ENCODE measurements at places on chromosomes 1 and 21.

DNA sequence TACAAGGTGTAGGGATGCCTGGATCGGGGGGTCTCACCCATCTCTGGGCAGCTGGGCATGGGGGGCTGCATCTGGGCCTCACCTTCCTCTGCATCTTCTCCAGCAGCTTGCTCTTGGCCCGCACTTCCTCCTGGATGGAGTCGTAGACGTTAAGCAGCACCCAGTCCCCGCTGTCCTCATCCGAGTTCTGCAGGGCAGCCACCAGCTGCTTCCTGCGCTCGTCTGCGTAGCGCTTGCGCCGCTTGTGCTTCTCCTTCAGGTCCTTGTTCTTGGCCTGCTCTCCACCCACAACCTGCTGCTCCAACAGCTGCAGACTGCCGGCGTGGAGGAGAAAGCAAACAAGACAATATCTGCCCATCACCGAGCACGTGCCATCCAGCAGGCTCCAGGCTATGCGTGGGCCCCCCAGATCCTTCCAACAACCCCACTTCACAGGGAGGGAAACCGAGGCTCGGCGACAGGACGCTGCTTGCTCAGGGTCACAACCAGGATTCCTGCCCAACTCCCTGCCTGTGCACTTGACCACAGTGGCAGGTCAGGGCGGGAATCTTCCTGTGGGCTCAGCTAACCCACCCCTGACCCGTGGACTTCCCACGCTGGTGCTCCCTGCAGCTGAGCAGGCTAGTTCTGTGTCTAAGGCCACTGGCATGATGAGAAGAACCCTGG lies 21.5 kb upstream of the DDOST start:
- no peak for DNase-seq

GRCh38 chr1:109281680-109282496 lies 1.1 kb downstream of the PSRC1 start:
- no peak for DNase-seq

DNA sequence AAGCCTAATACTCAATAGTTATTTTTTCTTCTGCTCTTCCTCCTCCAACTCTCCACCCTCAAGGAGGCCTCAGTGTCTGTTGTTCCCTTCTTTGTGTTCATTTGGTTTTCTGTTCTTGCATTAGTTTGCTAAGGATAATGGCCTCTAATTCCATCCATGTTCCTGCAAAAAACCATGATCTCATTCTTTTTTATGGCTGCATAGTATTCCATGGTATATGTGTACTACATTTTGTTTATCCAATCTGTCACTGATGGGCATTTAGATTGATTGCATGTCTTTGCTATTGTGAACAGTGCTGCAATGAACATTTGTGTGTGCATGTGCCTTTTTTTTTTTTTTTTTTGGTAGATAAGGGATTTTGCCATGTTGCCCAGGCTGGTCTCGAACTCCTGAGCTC lies 6.7 kb downstream of the CENPF start:
- no peak for DNase-seq

DNA sequence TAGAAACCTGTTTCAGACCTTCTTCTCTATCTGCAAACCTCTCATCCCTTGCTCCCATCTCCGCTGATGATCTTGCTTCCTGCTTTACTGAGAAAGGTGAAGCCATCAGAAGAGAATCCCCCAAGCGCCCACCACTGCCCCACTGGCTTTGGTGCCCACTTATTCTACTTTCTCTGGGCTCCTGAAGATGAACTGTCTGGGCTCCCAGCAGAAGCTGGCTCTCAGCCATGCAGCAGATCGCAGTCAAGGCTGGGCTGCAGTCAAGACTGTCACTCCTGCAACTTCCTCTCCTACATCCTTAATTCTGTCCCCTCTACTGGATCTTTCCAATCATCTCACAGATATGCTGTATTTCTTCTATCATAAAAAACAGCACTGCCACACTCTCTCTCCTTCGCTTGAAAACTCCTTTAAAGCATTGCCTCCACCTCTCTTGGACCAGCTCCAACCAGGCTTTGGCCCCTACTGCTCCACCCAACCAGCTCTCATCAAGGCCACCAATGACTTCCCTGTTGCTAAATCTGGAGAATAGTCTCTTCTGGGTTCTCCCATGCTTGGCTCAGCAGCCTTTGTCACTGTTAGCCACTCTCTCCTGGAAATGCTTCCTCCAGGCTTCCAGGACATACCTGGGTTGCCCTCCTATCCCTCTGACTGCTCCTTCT lies 25.8 kb downstream of the TRIM62 start:
- DNase-seq = no peak
